Activated naive CD8-positive, alpha-beta T cell treated with anti-CD3 and anti-CD28 coated beads for 36 hours (primary cell): ENCODE measurements at places on chromosomes 2 and 18. TPM values are rescaled to one million over a fixed set of nuclear protein-coding genes. Genes with fewer than 3 reads are reported as not detected.
A peak's percentile ranks its signal among the peaks of the same experiment; 100 is the strongest.

The GKN1 gene
- not detected for total RNA-seq

The DCTN1 gene
- total RNA-seq: 93.6 TPM

The ADD2 gene
- total RNA-seq: 33.2 TPM

The FHOD3 gene
- not detected for total RNA-seq

The GNLY gene
- 1.5 TPM for total RNA-seq

The XDH gene
- total RNA-seq: not detected

The SCN7A gene
- total RNA-seq: not detected

The KIF5C gene
- total RNA-seq: 15.3 TPM

The SLC9A4 gene
- total RNA-seq: not detected

The ADRA2B gene
- total RNA-seq: 0.29 TPM

The PAX8 gene
- 2.3 TPM for total RNA-seq

DNA sequence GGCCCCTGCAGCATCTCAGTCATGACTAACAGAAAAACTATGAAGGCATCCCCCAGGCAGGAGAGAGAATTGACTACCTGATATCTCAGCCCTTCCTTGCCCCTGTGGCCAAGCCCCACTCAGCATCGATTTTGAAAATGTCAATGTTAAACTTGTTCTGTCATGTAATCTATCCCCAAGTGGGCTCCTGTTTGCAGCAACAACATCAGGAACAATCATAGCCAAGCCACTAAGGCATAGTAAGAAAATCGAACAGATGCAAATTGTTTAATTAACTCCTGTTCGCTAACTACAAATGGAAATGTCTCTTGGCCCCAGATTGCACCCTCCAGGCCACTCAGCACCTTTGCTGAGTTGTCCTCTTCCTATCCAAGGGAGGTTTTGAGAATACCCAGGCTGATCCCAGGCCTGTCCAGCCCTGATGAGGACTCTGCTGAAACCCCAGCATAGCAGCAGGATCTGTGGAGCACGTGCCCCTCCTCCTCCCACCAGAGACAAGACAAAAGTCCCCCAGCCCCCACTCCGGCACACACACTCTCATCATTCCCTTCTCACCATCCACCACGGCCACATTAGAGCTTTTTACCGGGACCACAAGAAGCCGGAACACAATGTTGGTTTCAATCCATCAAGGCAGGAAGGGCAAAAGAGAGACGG lies 150.1 kb downstream of the TNS1 start:
- no peaks in the 10 kb centered on the region for H3K27me3 ChIP-seq
- no peaks in the 10 kb centered on the region for H3K4me1 ChIP-seq
- H3K27ac ChIP-seq: no peak overlapping the region
- no peaks in the 10 kb centered on the region for H3K36me3 ChIP-seq
- DNase-seq: no peak

- peaks cover 10% of the 10 kb centered on the region for H3K36me3 ChIP-seq
- DNase-seq: no peak
- no peaks in the 10 kb centered on the region for H3K27me3 ChIP-seq
- H3K4me3 ChIP-seq: no peak overlapping the region
Measured at GRCh38 chr18:23380001-23380550, 73.0 kb upstream of the RIOK3 start.

DNA sequence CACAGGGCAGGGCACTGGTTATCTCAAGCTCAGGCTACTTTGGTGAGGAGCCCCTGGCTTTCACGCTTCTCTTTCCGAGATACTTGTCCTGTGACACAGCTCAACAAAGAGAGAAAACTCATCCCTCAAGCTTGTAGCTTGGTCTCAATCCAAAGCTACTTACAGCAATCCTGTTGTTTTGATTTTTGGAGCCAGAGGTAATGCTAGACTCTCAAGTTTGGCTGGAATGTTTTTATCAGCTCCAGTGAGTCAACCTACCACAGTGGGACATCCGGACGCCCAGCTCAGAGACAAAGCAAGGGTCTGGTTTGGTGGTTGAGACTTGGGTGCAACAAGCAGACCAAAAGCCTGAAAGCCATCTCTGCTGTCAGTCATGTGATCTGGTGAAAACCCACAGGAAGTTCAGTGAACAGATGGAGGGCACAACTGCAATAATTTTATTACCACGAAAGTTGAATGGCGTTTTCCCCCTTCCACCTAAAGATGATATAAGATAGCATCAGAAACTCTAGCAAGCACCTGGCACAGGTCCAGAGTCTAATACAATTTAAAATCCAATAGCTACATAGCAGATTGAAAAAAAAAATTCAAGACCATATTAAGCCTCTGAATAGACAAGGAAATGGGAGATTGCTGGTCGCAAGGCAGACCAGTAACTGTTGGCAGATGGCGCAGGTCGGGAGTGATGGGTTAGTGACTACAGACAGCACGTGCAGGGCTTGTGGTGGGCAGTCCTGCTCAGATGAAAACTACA lies 102.3 kb upstream of the SMAD7 start:
- peaks cover 37% of the 10 kb centered on the region for H3K4me1 ChIP-seq
- peak; percentile 6 for DNase-seq
- peak overlapping the region; percentile 51 for H3K27ac ChIP-seq
- H3K4me3 ChIP-seq: peak overlapping the region; percentile 18
- peaks cover 24% of the 10 kb centered on the region for H3K36me3 ChIP-seq

GRCh38 chr18:49550621-49551339 lies 11.1 kb upstream of the LIPG start:
- peaks cover 24% of the 10 kb centered on the region for H3K27me3 ChIP-seq
- H3K4me1 ChIP-seq: no peaks in the 10 kb centered on the region
- no peak for DNase-seq
- no peak overlapping the region for H3K4me3 ChIP-seq
- no peak overlapping the region for H3K27ac ChIP-seq
- no peaks in the 10 kb centered on the region for H3K36me3 ChIP-seq

DNA sequence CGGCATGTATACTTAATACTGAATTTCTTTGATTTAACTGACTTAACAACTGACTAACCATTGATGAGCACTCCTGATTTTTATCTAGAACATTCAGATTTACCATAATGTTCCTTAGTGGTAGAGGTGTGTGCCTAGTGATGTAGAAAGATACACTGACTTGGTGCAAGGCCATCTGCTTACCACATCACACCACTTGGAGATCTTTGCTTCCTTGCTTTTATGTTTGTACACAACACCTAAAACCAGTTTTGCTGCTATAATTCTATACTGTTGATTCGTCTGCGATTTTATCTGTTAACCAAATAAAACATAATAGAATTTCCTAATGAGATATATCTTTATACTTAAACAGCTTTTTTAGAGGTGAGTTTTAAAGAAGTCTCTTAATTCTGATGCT lies 3.9 kb upstream of the FARP2 start:
- no peak overlapping the region for H3K4me3 ChIP-seq
- H3K27me3 ChIP-seq: no peaks in the 10 kb centered on the region
- H3K4me1 ChIP-seq: peaks cover 4% of the 10 kb centered on the region

- no peak overlapping the region for H3K4me3 ChIP-seq
- no peaks in the 10 kb centered on the region for H3K27me3 ChIP-seq
- no peak overlapping the region for H3K27ac ChIP-seq
- H3K36me3 ChIP-seq: no peaks in the 10 kb centered on the region
- H3K4me1 ChIP-seq: no peaks in the 10 kb centered on the region
Measured at GRCh38 chr2:50419778-50420177, 612.2 kb downstream of the NRXN1 start.

GRCh38 chr18:26511339-26512071 lies 36.8 kb downstream of the KCTD1 start:
- H3K27ac ChIP-seq: no peak overlapping the region
- no peak overlapping the region for H3K4me3 ChIP-seq
- no peaks in the 10 kb centered on the region for H3K4me1 ChIP-seq
- H3K27me3 ChIP-seq: no peaks in the 10 kb centered on the region

DNA sequence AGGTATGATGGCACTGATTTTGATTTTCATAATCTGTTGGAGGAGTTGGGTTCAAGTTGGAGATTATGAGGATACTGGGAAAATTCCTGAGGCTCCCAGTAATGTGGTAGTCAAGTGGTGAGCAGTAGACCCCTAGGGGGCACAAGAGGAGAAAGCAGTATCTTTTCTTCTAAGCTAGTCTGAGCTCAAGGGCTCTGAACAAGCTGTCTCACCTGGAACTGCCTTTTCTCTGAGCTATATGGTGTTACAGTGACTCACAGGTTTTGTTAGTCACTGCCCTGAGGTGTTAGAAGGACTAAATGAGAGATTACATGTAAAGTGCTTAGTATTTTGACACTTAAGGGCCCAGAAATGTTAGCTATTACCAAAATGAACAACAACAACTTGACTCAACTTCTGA lies 42.2 kb downstream of the CD302 start:
- peaks cover 29% of the 10 kb centered on the region for H3K36me3 ChIP-seq
- H3K4me3 ChIP-seq: no peak overlapping the region
- no peak overlapping the region for H3K27ac ChIP-seq
- peaks cover 8% of the 10 kb centered on the region for H3K4me1 ChIP-seq
- no peaks in the 10 kb centered on the region for H3K27me3 ChIP-seq
- no peak for DNase-seq

- no peaks in the 10 kb centered on the region for H3K27me3 ChIP-seq
- H3K4me1 ChIP-seq: peaks cover 15% of the 10 kb centered on the region
- DNase-seq: no peak
- no peak overlapping the region for H3K4me3 ChIP-seq
- no peaks in the 10 kb centered on the region for H3K36me3 ChIP-seq
Measured at GRCh38 chr18:58397385-58398132, 231.3 kb downstream of the ALPK2 start.

- no peaks in the 10 kb centered on the region for H3K36me3 ChIP-seq
- no peak for DNase-seq
- no peak overlapping the region for H3K4me3 ChIP-seq
- H3K27ac ChIP-seq: no peak overlapping the region
- no peaks in the 10 kb centered on the region for H3K27me3 ChIP-seq
Measured at GRCh38 chr18:8899000-8899399, 193.6 kb downstream of the MTCL1 start.

DNA sequence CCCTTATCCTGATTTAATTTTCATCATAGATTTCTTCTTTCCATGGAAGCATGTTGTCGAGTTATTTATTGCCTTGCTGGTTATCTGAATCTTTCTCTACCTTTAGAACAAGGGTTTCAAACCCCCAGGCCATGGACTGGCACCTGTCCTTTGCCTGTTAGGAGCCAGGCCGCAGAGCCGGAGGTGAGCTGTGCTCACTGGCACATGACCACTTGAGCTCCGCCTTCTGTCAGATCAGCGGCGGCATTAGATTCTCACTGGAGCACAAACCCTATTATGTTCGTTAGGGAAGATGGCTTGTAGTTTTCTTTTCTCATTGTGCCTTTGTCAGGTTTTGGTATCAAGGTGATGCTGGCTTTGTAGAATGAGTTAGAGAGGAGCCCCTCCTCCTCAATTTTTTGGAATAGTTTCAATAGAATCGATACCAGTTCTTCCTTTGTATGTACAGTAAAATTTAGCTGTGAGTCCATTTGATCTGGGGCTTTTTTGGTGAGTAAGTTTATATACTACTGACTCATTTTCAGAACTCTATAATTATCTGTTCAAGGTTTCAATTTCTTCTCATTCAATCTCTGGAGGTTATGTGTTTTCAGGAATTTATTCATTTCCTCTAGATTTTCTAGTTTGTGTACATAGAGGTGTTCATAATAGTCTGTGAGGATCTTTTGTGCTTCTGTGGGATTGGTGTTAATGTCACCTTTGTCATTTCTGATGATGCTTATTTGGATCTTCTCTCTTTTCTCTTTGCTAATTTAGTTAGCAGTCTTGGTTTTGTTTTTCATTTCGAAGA lies 668.0 kb upstream of the FAM98A start:
- no peaks in the 10 kb centered on the region for H3K4me1 ChIP-seq
- no peak overlapping the region for H3K4me3 ChIP-seq
- H3K27ac ChIP-seq: no peak overlapping the region

DNA sequence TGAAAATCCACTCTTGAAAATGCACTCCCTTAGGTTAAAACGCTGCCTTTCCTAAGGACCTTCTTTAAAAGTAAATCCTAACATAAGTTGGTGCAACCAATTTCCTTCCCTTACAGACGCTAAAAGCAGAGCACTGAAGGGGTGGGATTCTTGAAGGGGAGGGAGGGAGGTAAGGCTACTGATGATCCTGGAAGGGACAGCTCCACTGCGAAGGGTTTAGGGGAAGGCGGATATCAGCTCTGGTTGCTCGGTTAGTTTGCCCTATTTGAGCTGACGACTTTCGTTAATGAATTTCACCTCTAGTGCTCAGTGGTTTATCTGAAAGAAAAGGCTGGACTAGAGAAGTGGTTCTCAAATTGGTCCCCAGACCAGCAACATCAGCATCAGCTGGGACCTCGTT lies 49.7 kb upstream of the SIGLEC15 start:
- peak overlapping the region; percentile 81 for H3K4me3 ChIP-seq
- peaks cover 6% of the 10 kb centered on the region for H3K36me3 ChIP-seq
- no peak for DNase-seq
- H3K4me1 ChIP-seq: peaks cover 13% of the 10 kb centered on the region

- no peak overlapping the region for H3K27ac ChIP-seq
- DNase-seq: no peak
- no peaks in the 10 kb centered on the region for H3K4me1 ChIP-seq
- no peak overlapping the region for H3K4me3 ChIP-seq
Measured at GRCh38 chr2:150431561-150432311, 55.7 kb downstream of the RND3 start.

DNA sequence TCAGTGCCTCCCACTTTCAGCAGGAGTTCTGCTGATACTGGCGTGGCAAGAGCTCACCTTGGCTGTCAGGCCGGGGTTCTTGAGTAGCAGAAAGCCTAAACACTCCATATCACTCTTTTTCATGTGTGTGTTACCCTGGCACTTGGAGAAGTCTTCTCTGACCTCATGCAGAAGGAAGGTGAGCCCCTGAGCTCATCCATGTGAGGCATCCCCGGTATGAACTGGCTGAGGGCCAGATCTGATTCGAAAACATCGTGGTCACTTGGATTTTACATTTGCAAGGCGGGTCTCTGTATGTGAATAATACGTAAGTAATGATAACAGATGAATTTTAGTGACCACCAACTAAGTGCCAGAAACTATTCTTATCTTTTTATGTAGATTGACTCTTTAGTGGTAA lies 93.6 kb downstream of the RAPGEF4 start:
- H3K4me1 ChIP-seq: no peaks in the 10 kb centered on the region
- H3K27ac ChIP-seq: no peak overlapping the region
- H3K36me3 ChIP-seq: no peaks in the 10 kb centered on the region
- no peak overlapping the region for H3K4me3 ChIP-seq
- peaks cover 3% of the 10 kb centered on the region for H3K27me3 ChIP-seq

DNA sequence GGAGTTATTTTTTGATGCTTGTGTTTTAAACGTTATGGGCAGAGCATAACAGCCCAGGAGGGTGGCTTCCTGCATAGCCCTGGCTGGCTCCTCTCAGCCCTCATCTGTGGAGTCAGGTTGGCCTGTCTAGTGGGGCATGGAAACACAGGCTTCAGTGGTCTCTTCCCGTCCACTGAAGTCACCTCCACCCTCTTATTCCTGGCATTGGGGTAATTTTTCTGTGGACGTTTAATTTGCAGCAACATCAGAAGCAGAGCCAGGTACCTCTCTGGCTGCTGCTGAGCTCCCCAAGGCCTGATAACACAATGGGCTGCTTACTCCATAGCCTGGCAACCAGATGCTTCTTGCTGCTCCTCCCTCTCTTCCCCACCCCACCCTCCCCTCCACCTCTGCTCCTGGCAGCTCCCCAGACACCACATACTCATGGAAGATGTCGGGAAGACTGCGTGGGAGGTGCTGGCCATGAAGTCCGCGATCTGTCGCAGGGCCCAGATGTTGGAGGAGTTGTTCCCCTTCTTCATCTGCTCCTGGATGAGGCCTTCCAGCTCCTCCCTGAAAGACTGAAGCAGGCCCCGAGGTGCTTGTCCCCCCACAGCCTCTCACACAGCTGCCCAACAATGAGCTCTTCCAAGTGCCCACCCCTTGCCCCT lies 64.0 kb downstream of the ADD2 start:
- H3K27me3 ChIP-seq: no peaks in the 10 kb centered on the region
- no peak overlapping the region for H3K27ac ChIP-seq
- H3K4me1 ChIP-seq: peaks cover 3% of the 10 kb centered on the region
- no peak overlapping the region for H3K4me3 ChIP-seq
